ENCODE measurements at places on chromosomes 11 and 22.

- DNase-seq = no peak
Measured at GRCh38 chr11:96152623-96153022, 190.4 kb downstream of the MAML2 start.

DNA sequence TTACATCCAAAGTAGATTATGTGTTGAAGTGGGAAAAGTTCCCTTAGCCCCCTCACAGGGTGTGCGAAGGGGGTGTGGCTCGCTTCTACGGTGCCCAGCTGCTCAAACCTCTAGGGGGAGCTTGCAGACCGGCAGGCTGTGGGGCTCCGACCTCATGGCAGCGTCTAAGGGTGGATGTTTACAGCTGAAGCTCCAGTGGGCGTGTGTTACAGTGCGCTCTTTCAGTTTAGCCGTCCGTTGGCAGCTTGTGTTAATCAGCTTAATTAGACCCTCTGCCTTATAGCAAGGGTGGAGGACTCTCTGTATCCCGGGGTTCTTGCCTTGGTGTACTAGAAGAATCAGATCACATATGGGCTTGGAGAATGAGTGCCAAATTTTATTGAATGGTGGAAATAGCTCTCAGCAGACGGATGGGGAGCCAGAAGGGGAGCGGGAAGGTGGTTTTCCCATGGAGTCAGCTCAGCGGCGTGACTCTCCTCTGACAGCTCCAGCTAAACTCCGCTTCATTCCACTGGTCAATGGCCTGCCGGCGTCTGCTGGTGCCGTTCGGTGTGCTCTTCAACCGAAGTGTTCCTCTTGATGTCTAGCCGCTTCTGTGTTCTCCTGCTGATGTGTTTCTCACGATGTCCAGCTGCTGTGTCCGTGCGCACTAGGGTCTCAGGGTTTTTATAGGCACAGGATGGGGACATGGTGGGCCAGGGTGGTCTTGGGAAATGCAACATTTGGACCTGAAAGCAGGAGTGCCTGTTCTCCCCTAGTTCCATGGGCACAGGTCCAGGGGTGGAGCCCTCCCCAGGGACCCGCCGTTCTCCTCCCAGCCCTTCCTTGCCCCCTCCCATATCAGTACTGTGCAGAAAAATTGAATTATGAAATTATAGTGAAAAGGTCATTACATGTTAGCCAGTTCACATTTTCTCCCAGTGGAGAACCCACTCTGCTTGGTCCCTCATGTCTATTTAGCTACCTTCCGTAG, 28.6 kb upstream of the OR10G7 start:
- peak; percentile 64 for DNase-seq

- DNase-seq = no peak
Measured at GRCh38 chr11:61353131-61354067, 8.3 kb downstream of the CYB561A3 start.

DNA sequence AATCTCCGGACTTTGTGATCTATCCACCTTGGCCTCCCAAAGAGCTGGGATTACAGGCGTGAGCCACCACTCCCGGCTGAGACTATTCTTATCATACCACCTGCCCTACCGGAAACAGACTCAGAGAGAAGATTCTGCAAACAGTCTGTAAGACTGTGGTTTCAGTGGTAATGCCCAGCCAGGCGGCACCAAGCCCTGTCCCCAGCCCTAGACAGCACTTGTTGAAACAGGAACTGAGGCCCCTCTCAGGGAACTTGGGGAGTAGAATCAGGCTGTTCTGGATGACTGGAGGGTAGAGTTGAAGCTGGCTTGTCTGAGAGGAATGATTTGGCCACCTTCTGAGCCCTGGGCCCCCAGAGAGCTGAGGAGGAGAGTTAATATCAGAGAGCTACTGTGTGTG, 1.3 kb upstream of the INSC start:
- DNase-seq = peak; percentile 58

- DNase-seq = peak; percentile 44
Measured at GRCh38 chr11:92278791-92279433, 54.3 kb downstream of the FAT3 start.

GRCh38 chr11:93028960-93029522, 59.6 kb downstream of the MTNR1B start:
- peak; percentile 7 for DNase-seq

DNA sequence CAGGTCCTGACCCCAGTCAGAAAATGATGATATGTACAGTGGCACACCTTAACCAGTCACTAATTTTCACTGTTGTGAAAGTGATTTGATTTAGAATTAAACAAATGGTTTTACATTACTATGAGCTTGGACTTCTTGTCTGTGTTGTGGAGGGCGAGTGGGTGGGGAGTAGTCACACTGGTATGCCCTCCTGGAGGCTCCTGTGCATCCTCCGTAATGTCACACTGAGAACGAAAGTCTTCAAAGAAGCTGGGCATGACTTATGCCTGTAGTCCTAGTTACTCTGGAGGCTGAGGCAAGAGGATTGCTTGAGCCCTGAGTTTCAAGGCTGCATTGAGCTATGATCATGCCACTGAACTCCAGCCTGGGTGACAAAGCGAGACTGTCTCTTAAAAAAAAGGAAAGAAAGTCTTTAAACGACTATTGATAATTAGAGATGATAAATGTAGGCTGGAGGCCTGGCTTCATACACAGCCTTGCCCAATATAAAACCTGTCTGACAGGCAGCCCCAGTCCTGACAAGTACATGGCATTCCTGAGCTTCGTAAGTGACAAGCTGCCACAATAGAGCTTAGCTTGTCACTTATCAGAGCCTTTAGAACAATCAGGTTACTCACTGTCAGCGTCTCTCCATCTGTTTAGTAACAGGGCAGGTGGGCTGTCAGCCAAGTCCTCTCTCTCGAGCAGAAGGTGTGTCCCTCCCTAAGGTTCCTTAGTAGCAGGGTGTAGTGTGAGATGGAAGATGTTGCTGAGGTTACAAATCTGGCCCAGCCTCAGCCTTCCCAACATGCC, 5.0 kb upstream of the LIMK2 start:
- DNase-seq = peak; percentile 21

- DNase-seq = no peak
Measured at GRCh38 chr11:98834776-98835175, 186.0 kb upstream of the CNTN5 start.

- no peak for DNase-seq
Measured at GRCh38 chr22:26529345-26529744, 17.1 kb upstream of the TFIP11 start.

- DNase-seq = no peak
Measured at GRCh38 chr11:113446112-113446511, 29.1 kb downstream of the DRD2 start.

GRCh38 chr22:24474221-24474620, 20.9 kb upstream of the UPB1 start:
- peak; percentile 90 for DNase-seq

GRCh38 chr11:120372296-120372695, 36.1 kb downstream of the ARHGEF12 start:
- DNase-seq = no peak
